B cell (primary cell): ENCODE measurements at places on chromosomes 7 and 10.

DNA sequence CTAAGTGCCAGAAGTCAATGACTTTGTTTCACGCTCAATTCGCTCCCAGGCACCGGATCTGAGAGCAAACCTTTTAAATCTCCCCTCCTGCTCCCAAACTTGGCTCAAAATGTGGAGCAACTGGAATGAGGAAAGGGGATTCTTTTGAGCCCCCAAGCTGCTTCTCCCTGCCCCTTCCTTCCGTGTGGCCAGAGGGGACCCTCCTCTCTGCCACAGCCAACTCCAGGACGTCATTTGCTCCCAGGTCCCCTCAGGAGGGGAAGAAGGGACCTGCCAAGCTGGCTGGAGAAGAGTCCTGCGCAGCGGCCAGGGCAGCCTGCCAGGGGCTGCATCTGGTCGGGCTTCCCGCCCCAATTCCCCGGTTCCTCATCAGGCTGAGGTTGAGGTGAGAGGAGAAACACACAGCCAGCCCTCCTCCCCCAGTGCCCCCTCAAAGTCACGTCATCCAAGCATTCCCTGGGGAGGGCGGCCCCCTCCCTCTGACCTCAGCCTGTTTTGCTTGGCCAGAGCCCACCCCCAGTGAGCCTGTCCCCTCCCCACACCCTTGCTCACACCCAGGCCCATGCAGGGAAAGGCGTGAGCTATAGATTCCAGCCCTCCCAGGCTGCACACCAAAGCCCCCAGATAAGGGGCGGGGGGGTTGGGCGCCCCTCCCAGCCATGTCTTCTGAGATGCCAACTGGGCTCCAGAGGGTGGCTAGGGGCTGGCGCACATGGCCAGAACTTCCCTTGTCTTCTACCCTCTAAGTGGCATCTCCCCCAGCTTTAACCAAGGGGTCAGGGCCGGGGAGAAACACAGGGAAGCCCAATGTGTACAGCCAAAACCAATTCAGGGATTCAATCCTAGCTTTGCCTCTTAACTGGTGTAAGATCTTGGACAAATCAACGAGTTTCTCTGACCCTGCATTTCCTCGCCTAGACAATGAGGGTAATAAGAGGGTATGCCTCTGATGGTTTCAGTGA is 35.0 kb downstream of the SH3PXD2A start:
- DNase-seq, result no peak

DNA sequence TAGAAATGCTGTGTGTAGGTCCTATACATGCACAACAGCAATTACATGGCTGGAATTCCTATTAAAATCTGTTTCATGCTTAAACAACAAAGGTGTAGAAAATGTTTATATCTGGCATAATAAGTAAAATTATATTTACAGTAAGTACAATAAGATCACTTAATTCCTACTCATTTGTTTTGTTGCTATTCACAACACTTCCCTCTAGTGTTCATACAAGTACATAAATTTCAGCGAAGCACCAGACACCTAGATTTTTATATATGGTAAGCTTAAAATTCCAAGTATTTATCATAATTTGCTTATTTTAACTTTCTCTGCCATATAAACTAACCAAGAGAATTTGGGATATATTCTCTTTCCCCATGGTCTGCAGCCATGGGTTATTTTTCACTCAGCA is 51.8 kb upstream of the ANK3 start:
- peak; percentile 13 for DNase-seq

DNA sequence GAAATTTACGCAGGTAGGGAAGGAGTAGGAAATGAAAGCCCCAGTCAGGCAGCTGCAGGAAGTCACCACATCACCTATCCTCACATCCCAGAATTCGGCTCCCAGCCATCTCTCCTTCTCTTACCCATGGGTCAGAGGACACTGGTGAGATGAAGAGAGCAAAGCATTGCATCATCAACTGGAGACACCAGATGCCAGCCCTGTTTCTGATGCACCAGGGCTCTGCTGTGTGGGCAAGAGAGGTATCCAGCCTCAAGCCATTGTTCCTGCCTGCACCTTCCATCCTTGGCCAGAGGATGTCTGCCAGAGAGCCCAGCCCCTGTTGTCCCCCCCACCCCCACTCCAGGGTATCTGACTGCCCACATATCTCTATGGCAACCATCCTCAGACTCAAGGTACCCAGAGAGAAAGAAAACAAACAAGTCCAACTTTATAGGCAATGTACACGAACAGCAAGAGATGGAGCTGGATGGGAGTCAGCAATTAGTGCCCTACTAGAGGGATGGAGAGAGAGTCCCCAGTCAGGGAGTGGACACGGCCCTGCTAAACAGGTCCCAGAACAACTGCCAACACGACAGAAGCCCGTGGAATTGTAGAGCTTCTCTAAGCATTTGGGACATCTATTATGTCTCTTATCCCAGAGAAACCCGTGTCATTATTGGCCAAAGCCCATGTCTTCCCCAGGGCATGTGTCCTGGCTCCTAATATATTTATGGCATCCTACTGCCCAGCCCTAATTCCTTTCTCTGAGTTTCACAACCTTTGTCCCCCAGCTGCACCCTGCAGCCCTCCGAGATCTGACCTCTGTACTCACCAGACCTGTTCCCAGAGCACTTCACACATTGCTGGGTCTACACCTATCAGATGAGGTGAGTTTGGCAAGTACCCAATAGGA is 2.8 kb downstream of the CAMK2G start:
- no peak for DNase-seq

DNA sequence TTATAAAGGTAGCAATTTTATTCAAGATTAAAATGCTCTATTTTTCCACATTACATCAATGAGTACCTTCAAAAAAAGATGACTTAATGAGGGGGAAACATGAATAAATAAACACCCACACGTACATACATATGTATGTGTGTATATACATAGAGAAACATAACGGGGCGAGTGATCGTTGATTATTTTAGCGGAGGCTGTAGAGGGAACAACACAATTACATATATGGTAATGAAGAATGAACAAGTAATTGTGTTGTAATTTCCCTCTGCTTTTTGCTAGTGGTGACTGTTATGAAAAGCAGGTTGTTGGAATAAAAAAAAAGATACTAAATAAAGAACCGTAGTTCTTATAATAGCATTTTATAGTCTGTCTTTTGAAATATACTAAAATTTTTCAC is 63.2 kb downstream of the CACNB2 start:
- no peak for DNase-seq

DNA sequence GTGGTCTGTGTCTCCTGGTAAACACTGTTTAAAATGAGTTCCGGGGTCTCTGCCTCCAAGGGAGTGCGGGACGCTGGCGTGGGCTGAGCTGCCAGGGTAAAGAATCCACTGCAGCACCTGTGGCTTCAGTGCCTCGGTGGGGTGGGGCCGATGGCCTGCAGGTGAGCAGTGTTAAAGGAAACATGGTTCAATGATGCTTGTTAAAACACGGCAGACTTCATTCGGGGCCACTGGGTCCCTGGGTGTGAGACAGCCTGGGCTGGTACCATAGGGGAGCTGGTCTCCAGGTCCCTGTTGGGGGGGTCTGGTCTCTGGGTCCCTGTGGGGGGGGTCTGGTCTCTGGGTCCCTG is 24.9 kb upstream of the KNDC1 start:
- peak; percentile 10 for DNase-seq

- DNase-seq, result no peak
Measured at GRCh38 chr7:28623863-28624262, 211.5 kb downstream of the CREB5 start.

DNA sequence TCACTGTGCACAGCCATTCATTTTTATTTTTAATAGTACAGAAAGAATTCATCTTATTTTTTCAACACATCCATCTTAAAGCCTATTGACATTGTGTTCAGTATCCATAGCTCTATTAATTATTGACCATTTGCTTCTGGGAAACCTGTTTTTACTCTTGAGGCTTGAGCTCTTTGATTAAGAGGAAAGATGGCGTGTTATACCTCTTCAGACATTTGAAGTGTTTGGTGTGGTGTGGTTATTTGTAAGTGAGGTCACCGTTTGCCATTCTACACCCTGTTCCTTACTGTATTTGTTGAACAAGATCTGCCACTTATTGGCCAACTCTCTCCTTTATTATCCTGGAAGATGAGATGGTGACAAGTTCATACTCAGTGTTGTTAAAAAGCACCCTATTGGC is 18.4 kb downstream of the C7orf57 start:
- DNase-seq, result no peak

- no peak for DNase-seq
Measured at GRCh38 chr7:114825423-114825951, 96.4 kb upstream of the MDFIC start.

DNA sequence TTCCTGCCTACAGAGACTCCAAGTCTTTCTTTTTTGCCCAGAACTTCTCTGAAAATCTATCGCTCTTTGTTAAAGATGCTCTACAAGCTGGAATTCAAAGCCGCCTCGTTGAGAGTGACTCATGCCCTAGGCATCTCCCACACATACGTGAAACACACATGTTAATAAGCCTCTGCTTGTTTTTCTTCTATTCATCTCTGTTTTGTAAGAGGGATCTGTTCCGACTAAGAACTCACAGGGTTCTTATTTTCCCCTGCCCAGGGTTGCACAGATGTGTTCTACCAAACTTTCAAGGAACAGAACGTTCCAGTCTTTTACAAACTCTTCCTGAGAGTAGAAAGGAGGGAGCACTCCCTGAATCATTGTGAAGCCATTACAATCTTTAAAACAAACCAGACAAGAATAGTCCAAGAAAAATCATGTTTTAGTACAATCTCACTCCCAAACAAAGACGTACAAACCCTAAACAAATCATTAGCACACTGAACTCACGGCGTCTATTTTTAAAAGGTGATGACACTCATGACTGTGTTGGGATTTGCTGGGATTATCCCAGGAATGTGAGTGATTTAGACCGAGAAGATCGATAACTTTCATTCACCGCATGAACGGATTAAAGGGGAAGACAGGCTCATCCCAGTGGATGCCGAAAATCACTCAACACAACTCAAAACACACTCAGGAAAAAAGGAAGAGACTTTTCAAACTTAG is 55.3 kb upstream of the INPP5A start:
- no peak for DNase-seq

GRCh38 chr10:114420811-114421485 is 16.6 kb upstream of the AFAP1L2 start:
- DNase-seq, result no peak

GRCh38 chr10:80697926-80698325 is 160.2 kb downstream of the SH2D4B start:
- no peak for DNase-seq

DNA sequence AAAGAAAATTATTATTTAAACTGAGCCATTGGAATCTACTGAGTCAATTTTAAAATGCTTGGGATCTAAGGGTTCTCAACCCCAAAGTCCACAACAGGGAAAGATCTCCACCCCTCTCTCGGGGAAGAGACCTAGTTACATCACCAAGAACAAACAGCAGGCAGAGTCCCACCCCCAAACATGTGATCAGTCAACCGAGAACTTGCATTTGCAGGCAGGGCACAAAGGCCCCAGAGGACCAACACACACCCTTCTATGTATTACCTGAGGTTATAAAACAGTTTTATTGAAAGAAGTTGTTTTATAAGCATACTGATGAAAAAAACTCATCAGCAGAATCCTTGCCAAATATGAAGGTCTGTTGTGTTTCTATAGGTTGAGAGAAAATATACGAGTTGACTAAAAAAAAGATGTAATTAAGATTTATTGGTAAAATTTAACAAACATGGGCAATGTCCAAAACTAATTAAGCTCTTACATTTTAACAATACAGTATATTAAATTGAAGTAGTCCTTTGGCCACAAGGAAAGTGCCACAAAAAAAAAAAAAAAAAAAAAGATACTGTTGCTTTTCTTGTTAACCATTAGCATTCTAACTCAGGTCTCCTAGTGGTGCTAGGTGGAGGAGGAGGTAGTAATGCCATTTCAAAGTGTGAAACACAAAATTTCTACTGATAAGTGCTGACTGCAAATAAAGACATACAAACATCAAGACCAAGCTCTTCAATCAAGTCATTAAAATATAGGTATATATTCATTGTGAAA is 975 bp upstream of the USP54 start:
- peak; percentile 45 for DNase-seq

DNA sequence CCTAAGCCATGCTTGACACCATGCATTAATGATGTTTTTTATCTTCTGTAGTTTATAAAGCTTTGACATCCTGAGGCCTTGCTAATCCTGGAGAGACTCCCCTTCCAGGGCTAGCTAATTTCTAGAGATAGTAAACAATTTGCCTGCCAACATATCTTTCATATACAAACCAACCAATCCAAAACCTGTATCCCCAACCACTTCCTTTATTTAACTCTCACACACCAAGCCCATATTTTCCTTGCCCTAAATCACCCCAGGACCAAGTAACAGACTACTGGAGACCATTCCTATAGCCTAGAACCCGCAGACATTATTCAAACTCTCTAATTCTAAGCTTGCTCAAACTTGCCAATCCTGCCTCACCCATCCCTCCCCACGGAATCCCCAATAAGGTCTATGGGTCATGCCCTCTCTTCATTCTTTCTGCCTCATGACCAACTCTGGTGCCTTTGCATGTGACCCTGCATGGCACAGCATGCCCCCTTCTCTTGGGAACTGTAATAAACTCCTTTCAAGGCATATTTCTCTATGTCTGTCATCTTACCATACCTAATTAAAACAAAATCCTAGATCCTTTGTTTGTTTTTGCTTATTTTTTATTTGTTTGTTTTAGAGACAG is 116.6 kb upstream of the CACUL1 start:
- DNase-seq, result no peak

DNA sequence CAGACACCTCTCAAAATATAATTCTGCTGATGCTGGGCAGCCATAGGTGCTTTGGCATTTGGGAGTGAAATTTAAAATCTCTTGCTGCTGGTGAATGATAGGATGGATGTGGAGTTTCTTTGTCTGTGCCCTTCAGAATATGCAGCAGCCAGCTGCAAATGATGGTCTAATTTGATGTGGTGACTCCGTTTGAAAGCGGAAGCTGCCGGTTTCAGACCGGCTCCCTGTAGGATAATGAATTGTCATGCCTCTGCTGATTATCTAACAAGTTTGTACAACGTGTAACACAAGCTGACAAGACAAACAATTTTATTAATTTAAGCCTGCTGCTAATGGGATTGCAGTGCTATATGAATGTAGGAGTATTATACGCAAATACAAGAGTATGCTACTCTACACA is 103.5 kb downstream of the SND1 start:
- DNase-seq, result no peak

- DNase-seq, result no peak
Measured at GRCh38 chr7:130384371-130384801, 4.1 kb downstream of the CPA1 start.

GRCh38 chr10:109939315-109939961 is 16.1 kb upstream of the XPNPEP1 start:
- no peak for DNase-seq
